ENCODE measurements at places on chromosomes 3 and 15.

DNA sequence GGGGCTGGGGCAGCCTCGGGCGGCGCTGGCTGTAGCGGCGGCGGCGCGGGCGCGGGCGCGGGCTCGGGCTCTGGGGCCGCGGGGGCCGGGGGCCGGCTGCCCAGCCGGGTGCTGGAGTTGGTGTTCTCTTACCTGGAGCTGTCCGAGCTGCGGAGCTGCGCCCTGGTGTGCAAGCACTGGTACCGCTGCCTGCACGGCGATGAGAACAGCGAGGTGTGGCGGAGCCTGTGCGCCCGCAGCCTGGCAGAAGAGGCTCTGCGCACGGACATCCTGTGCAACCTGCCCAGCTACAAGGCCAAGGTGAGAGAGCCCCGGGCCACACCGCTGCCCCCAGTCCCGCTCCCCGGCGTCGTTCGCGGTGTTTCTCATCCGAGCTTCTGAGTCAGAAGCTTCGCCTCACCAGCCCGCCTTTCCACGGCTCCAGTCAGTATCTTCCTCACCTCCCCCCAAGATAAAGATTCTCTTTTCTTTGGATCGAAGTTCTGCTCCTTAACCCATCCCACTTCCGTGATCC is 600 bp downstream of the FBXO45 start:
- DNase-seq: peak; percentile 7

DNA sequence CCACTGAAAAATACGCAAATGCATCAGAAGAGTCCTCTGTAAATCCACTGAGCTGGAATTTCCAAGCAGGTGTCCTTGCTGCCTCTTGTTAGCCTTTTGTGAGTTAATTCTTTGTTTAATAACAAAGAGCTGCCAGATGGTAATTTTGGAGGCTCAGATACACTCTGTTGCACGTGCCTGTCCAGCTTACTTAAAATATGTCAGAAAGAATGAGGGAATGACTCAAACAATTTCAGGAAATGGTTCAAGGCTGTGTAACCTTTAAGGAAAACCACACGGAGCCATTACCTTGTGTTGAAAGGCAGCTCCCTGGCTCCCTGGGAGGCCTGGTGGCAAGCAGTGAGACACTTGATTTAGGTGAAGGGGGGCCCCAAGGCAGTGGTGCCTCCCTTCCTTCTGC is 302.2 kb upstream of the CTDSPL start:
- no peak for DNase-seq

- DNase-seq: no peak
These were observed 25.5 kb downstream of the MAP2K1 start for GRCh38 chr15:66412220-66412619.

- DNase-seq: no peak
These were observed 1.7 kb upstream of the HDGFL3 start for GRCh38 chr15:83209333-83209732.

GRCh38 chr3:25107918-25108617 is 320.0 kb upstream of the RARB start:
- no peak for DNase-seq

Measured in stimulated activated CD4-positive, alpha-beta T cell treated with anti-CD3 and anti-CD28 coated beads, TNF-alpha, amount 100 ng/mL, for 1 hour (primary cell).